Suppressor macrophage (primary cell): ENCODE measurements at places on chromosomes 6 and 20.

- DNase-seq: no peak
These were observed 28.4 kb upstream of the SLC35A1 start for GRCh38 chr6:87444362-87444761.

DNA sequence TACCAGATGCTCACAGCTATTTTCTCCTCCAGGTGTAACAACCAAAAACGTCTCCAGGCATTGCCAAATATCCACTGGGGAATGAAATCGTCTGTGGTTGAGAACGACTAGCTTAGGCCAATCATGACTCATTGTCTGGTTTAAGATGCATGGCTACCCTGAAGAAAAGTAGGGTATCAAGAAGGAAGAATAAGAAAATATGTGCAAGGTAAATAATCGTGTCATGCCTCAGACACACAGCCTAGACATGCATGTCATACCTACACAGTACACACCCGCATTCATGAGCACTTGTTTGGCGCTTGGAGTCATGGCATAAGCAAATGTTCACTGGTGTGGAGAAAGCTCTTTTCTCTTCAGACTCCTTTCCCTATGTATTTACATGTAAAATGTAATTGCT, 745.7 kb downstream of the MAFB start:
- no peak for DNase-seq

GRCh38 chr20:33522256-33522820, 32.4 kb downstream of the CBFA2T2 start:
- no peak for DNase-seq

DNA sequence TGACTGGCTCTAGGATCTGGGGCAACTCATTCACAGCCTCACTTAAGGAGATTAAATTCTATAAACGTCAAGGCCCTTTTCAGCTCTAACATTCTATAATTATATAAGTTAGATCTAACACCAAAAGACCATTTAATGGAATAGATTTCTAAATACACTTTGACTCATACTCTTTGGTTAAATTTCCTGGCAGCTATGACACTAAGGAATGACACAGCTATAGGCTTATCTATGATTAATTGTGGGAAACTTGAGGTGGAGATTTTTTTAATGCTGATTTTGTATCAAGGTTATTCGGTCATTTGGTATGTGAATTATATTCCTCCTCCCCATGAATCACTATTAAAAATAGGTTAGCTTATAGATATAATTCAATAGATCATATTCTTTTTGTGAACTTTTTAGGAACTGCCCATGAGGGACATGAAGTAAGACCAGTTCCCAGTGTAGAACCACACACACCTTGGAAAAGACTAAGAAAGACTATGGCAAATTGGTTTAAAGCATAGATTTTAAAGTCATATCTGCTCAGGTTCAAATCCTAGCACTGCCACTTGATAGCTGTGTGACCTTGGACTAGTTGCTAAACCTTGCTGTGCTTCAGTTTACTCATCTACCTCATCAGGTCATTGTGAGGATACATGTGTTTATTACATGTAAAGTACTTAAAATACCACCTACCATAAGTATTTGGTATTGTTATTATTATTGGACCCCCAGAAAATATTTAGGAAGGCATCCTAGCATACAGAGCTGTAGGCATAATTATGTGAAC, 116.0 kb downstream of the CRYBG1 start:
- DNase-seq: no peak

DNA sequence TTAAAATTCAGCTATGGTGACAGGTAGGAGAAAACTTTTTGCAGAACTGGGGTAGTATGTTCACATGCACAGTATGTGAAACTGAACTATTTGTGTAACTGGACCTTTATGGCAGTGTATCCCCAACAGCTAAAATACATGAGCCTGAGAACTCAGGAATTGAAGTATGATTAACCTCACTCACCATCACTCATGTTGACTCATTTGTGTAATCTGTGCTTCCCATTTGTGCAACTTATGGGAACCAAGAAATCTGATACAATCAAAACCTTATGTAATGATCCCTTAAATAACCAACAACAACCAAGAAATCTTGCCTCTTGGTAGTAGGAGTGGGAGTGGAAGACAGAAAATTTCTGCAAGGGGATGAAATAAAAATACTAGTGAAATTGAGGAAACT, 674.9 kb downstream of the HDGFL1 start:
- peak; percentile 1 for DNase-seq

DNA sequence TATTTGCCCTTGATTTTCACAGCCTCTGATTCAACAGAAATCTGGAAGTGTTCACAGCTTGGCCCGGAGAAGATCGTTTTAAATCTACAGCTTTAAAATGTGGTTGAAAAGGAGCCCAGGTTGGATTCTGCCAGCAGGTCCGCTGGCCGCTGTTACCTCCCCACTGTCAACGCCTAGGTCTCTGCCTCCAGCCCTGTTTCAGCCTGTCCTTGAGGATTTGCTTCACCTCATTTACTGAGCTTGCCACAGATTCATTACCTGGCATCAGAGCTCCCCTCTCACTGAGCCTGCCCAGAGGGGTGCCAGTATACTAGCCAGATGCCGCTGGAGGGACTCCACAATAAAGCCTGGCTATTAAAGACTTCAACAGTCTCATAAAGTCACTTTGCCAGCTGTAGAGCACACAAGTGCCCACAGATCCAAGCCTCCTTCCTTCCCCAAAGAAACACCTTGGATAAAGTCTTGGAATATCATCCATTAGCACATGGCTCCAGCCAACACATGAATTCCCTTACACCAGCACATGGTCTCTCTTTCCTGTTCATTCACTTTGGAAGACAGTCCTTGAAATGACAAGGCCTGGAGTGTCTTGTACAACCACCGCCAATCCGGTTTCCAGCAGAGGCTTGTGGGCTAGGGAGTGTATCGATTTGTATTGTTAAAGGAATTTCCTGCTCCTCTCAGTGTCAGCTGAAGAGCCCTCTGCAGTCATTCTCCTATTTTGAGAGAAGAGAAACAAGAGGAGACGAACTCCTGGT, 9.5 kb upstream of the NR2E1 start:
- DNase-seq: no peak

GRCh38 chr6:141303907-141304306, 828.8 kb upstream of the GJE1 start:
- no peak for DNase-seq

- no peak for DNase-seq
These were observed 110.9 kb downstream of the GFRAL start for GRCh38 chr6:55438203-55438602.

DNA sequence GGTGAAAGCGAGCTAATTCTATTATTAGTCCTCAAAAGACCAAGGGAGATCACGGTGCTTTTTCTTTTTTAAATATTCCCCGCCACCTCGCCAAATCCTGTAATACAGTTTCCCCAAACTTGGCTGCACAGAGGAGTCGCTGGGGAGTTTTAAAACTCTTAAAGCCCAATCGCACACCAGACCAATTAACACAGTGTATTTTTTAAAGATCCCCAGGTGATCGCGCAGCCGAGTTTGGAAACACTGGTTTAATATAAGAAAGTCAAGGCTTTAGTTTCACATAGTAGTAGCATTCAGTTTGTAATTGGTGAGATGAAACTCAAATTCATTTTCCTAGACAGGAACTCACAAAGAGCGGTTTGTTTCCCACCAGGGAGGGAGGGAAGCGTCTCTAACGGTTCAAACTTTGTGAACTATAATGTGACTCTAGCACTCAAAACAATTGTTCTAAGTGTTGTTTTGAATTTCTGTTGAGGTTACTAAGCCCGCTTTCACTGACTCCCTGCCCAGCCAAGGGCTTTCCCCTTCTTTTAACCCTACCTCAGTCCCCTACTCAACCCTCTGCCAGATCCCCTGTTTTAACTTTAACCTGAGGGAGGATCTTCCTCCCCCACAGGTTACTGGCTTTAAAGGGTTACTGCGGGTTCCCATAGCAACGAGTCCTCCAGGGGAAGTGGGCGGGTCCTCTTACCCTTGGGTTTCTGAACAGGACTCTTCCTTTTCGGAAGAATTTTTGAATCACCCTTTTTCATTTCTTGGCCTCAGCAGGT, 25.7 kb upstream of the BTBD3 start:
- peak; percentile 74 for DNase-seq

- DNase-seq: no peak
These were observed 34.0 kb upstream of the TRAM2 start for GRCh38 chr6:52610745-52611355.

- no peak for DNase-seq
These were observed 378.8 kb downstream of the CENPW start for GRCh38 chr6:126718600-126719327.

DNA sequence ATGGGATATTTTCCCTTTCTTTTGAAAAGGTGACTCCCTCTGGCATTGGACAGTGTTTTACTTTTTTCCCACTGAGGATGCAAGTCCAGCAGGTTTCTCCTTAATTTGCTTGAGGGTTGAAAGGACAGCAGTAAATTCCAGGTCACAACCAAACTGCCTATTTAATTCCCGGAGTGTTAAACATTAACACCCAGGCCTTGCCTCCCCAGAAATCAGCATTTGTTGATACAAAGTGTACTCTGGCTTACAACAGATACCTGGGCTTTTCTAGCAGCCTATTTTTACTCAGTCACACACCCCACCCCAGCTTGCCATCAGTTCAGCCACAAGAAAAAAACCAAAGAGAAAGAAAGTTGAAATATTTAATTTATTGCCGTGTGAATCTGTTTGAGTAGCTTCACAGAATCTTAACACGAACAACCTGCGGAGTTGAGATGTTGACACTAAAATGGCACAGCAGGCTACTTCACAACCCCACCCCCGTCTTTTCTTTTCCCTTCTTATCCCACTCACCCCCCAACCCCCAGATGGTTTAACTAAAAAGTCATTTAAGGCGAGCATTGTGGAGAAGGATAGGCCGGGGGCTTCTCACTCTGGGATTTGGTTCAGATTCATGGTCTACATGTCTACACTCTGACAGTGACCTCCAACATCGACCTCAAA, 45.7 kb downstream of the MYLIP start:
- no peak for DNase-seq

- DNase-seq: no peak
These were observed 24.8 kb upstream of the PHACTR3 start for GRCh38 chr20:59579404-59580145.

GRCh38 chr6:35522660-35523658, 10.3 kb upstream of the TULP1 start:
- DNase-seq: peak; percentile 78
